ENCODE measurements at places on chromosomes 12 and 14. TPM values are rescaled to one million over a fixed set of nuclear protein-coding genes. Genes with fewer than 3 reads are reported as not detected.

The OTOGL gene
- total RNA-seq: 0.35 TPM

- H3K27me3 ChIP-seq: no peaks in the 10 kb centered on the region
- DNase-seq: peak; percentile 53
- H3K4me1 ChIP-seq: no peaks in the 10 kb centered on the region
- H3K4me3 ChIP-seq: no peak overlapping the region
- no peak overlapping the region for H3K27ac ChIP-seq
- peaks cover 8% of the 10 kb centered on the region for H3K36me3 ChIP-seq
Measured at GRCh38 chr12:123657211-123657610, 13.7 kb upstream of the TCTN2 start.

The SERPINA1 gene
- not detected for total RNA-seq

The NOVA1 gene
- total RNA-seq: 10.9 TPM

- H3K27ac ChIP-seq: no peak overlapping the region
- H3K4me1 ChIP-seq: no peaks in the 10 kb centered on the region
- no peaks in the 10 kb centered on the region for H3K27me3 ChIP-seq
- no peak for DNase-seq
- no peak overlapping the region for H3K4me3 ChIP-seq
Measured at GRCh38 chr12:70486588-70486987, 120.5 kb downstream of the KCNMB4 start.

DNA sequence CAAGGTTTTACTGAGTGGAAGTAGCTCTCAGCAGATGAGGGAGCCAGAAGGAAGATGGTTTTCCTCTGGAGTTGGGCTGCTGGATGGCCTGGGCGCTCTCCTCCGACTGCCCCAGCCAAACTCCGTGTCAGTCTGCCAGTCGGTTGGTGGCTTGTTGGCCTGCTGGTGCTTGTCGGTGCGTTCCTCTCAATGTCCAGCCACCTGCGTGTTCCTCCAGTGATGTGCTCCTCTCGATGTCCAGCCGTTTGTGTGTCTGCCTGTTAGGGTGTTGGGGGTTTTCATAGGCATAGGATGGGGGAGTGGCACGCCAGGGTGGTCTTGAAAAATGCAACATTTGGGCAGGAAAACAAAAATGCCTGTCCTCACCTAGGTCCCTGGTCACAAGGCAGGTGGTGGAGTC lies 37.0 kb upstream of the LDHB start:
- H3K27ac ChIP-seq: no peak overlapping the region
- no peak for DNase-seq
- no peaks in the 10 kb centered on the region for H3K27me3 ChIP-seq
- no peaks in the 10 kb centered on the region for H3K36me3 ChIP-seq
- no peaks in the 10 kb centered on the region for H3K4me1 ChIP-seq

DNA sequence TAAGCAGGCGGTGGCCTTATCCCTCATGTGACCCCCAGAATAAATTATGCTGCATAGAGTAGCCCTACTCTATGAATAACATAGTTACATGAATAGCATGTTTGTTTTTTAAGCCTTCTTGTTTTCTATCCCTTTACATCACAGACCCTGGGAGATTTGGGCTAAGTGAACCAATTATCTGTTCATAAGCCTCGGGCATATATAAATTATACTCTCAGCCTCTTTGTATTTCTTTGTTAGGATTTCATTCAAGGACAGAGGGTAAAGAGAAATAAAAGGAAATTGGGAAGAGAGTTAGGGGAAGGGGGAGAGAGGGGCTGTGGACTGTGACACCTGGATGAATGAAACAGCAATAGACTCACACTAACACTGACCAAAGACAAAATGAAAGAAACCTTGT lies 35.3 kb upstream of the RTRAF start:
- DNase-seq: no peak
- H3K4me3 ChIP-seq: no peak overlapping the region
- H3K27me3 ChIP-seq: no peaks in the 10 kb centered on the region
- no peaks in the 10 kb centered on the region for H3K36me3 ChIP-seq
- H3K27ac ChIP-seq: no peak overlapping the region

The RNF212B gene
- total RNA-seq: not detected

- peak overlapping the region; percentile 92 for H3K27ac ChIP-seq
- H3K4me3 ChIP-seq: no peak overlapping the region
- no peak for DNase-seq
- H3K4me1 ChIP-seq: peaks cover 21% of the 10 kb centered on the region
- no peaks in the 10 kb centered on the region for H3K27me3 ChIP-seq
- no peaks in the 10 kb centered on the region for H3K36me3 ChIP-seq
Measured at GRCh38 chr12:108689314-108690190, 41.8 kb downstream of the CORO1C start.

DNA sequence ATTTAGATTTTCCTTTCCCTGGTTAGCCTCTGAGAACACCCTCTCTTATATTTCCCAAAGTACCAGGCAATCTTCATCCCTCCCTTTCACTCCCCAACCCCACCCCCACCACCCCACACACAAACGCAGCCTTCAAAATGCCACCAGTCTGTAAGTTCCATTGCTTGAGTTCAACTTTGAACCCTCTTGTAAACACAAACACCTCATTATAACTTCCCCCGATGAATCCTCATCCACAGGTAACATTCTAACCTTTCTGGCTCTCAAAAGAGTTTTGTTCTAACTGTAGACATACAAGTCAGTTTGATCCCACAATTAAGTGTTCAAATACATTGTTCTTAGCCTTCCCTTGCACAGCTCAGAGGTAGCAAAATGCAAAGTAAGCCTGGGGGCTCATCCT lies 199.4 kb upstream of the FOXN3 start:
- H3K27ac ChIP-seq: peak overlapping the region; percentile 93
- no peaks in the 10 kb centered on the region for H3K36me3 ChIP-seq
- H3K4me1 ChIP-seq: peaks cover 54% of the 10 kb centered on the region

DNA sequence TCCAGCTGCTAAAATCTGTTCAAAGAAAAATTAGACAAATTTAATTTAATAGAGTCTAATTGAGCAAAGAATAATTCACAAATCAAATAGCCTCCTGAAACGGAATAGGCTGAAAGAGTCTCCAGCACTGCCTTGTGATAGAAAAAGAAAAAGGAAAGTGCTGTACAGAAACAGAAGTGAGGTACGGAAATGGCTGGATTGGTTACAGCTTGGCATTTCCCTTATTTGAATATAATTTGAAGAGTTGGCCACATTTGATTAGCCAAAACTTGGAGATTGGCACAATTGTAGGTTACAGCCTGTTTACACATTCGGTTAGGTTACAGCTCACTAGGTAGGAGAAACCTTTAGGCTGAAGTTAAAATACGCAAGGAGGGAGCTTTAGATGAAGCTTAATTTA lies 24.8 kb upstream of the PCED1B start:
- no peak overlapping the region for H3K4me3 ChIP-seq
- H3K36me3 ChIP-seq: peaks cover 5% of the 10 kb centered on the region
- H3K27ac ChIP-seq: no peak overlapping the region
- H3K4me1 ChIP-seq: peaks cover 7% of the 10 kb centered on the region

DNA sequence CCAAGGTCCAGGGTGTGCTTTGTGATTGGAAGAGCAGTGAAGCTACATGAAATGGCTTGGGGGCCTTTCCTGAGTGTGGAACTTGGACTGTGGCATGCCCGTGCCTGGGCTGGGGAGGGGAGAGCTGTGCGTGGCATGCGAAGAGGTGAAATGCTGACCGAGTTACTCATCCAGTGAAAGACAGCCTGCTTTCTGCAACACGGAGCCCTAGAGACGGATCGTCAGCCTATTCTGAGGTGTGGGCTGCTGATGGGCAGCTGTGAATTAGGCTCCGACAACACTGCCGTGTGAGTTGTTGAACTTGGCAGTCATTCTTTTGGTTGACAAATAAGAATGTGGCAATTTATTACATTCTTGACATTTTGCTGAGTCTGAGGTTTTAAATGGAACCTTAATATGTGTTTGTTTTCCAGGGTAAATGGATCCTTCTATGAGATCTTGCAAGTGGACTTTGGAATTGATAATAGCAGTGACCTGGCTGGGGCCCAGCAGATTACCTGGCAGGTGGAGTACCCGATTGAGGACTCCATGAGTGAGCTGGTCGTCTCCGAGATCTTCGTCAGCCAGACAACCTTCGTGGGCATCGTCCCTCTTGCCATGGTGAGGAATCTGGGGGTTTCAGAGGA lies 453.9 kb downstream of the AACS start:
- H3K4me1 ChIP-seq: no peaks in the 10 kb centered on the region
- H3K36me3 ChIP-seq: no peaks in the 10 kb centered on the region
- no peak overlapping the region for H3K27ac ChIP-seq
- no peaks in the 10 kb centered on the region for H3K27me3 ChIP-seq
- no peak for DNase-seq

DNA sequence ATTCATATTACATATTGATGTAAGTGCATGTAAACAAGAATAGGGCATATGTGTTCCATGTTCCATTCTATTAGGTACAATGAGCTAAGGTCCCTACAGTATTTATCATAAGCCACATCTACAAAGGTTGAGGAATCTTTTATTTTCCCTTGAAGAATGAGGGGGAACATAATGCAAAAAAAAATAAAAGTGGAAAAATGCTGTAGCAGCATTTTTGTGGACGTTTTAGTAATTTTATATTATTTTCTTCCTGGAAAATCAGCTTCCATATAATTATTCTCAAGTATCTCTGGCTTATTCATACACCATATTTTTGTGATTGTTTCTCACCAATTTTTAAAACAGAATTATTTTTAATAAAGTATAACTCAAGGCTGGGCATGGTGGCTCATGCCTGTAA lies 148.7 kb downstream of the MED13L start:
- no peaks in the 10 kb centered on the region for H3K27me3 ChIP-seq
- no peak overlapping the region for H3K27ac ChIP-seq
- H3K36me3 ChIP-seq: no peaks in the 10 kb centered on the region
- H3K4me1 ChIP-seq: peaks cover 49% of the 10 kb centered on the region
- DNase-seq: no peak
- H3K4me3 ChIP-seq: no peak overlapping the region

- H3K4me3 ChIP-seq: no peak overlapping the region
- H3K36me3 ChIP-seq: peaks cover 8% of the 10 kb centered on the region
- no peak overlapping the region for H3K27ac ChIP-seq
- no peaks in the 10 kb centered on the region for H3K4me1 ChIP-seq
- no peaks in the 10 kb centered on the region for H3K27me3 ChIP-seq
- no peak for DNase-seq
Measured at GRCh38 chr12:124168016-124168786, 126.7 kb upstream of the RFLNA start.

DNA sequence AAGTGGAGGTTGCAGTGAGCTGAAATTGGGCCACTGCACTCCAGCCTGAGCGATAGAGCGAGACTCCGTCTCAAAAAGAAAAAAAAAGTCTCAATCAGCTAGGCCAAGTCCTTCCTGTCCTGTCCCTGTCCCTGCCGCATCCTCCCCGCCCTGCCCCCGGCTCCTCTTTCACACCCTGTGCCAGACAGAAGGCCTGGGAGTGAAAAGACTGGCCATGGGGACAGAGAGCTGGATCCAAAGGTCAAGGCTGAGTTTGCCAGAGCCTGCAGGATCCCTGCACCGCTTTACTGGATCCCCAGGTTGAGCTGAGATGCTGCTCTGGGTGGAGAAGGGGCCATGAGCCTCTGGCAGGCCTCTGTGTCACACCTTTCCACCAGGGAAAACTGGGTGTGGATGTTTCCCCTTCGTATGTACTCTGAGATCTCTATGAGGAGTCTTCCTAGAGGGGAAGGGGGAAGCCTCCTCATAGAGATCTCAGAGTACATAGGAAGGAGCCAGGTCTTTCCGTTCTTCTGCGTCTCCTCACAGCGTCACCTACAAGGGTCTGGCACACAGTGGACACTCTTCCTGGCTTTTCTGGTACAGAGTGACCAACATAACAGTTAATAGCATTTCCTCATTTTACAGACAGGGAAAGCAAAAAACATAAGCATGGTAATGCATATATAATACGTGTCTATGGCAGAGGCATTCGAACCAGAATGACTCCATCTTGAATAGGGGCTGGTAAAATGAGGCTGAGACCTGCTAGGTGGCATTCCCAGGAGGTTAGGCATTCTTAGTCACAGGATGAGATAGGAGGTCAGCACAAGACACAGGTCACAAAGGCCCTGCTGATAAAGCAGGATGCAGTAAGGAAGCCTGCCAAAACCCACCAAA lies 35.1 kb downstream of the NINJ2 start:
- DNase-seq: no peak
- H3K4me1 ChIP-seq: peaks cover 33% of the 10 kb centered on the region
- no peaks in the 10 kb centered on the region for H3K27me3 ChIP-seq
- H3K27ac ChIP-seq: no peak overlapping the region

GRCh38 chr12:14252697-14253096 lies 112.8 kb upstream of the ATF7IP start:
- peaks cover 15% of the 10 kb centered on the region for H3K4me1 ChIP-seq
- no peaks in the 10 kb centered on the region for H3K36me3 ChIP-seq
- H3K27ac ChIP-seq: no peak overlapping the region
- no peak for DNase-seq
- H3K4me3 ChIP-seq: no peak overlapping the region

- H3K4me1 ChIP-seq: peaks cover 10% of the 10 kb centered on the region
- no peak overlapping the region for H3K27ac ChIP-seq
- DNase-seq: no peak
- H3K4me3 ChIP-seq: no peak overlapping the region
- H3K27me3 ChIP-seq: no peaks in the 10 kb centered on the region
Measured at GRCh38 chr14:33792009-33792719, 158.7 kb downstream of the EGLN3 start.

DNA sequence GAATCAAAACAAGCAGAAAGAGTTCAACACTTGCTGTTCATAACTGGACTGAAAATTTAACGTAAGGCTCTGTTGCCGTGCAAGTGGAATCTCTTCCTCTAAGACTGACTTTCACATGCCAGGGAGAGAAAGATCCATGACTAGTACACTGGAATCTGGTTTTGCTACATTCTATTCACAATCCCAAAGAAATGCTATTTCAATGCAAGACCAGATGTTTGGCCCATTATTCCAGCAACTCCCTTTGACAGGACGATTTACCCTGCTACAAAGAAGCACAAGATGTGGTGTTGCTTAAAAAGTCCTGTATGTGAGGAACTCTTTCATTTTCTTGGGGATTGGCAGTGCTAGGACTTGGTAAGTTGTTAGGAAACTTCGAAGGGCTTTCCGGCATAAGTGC lies 17.4 kb downstream of the RFC5 start:
- H3K4me3 ChIP-seq: no peak overlapping the region
- H3K4me1 ChIP-seq: no peaks in the 10 kb centered on the region
- DNase-seq: no peak
- peak overlapping the region; percentile 52 for H3K27ac ChIP-seq
- peaks cover 61% of the 10 kb centered on the region for H3K36me3 ChIP-seq
